Heart right ventricle (tissue), 16 donors: ENCODE measurements at places on chromosomes 16 and 17. TPM values are rescaled to one million over a fixed set of nuclear protein-coding genes. Genes with fewer than 3 reads are reported as not detected.

DNA sequence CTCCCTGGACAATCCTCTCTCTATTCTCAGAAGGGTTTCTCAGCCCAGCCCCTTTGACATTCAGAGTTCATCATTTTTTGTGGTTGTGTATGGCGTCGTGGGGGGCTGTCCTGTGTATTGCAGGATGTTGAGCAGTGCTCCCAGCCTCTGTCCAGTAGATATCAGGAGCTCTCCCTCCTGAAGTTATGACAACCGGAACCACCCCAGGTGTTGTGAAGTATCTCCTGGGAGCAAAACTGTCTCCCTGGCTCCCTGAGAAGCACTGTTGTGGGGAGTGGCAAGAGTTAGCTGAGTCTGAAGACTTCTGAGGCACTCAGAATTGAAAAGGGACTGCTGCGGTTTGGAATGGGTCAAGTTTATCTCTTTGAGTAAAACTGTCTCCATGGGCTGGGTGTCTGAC is 55.9 kb upstream of the MGAT5B start:
- no peak for DNase-seq

- no peak for DNase-seq
Observed at GRCh38 chr16:4933433-4933832, 3.5 kb downstream of the PPL start.

DNA sequence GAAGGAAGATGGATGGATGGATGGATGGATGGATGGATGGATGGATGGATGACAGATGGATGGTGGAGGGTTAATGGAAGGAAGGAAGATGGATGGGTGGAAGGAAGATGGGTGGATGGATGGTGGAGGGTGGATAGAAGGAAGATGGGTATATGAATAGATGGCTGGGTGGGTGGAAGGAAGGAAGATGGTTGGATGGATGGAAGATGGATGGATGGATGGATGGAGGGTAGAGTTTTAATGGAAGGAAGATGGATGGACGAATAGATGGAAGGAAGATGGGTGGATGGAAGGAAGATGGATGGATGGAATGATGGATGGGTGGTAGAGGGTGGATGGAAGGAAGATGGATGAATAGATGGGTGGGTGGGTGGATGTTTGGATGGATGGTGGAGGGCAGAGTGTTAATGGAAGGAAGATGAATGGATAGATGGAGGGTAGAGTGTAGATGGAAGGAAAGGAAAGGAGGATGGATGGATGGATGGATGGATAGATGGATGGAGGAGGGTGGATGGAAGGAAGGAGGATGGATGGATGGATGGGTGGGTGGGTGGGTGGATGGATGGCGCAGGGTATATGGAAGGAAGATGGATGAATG is 22.1 kb downstream of the MLYCD start:
- DNase-seq: no peak

DNA sequence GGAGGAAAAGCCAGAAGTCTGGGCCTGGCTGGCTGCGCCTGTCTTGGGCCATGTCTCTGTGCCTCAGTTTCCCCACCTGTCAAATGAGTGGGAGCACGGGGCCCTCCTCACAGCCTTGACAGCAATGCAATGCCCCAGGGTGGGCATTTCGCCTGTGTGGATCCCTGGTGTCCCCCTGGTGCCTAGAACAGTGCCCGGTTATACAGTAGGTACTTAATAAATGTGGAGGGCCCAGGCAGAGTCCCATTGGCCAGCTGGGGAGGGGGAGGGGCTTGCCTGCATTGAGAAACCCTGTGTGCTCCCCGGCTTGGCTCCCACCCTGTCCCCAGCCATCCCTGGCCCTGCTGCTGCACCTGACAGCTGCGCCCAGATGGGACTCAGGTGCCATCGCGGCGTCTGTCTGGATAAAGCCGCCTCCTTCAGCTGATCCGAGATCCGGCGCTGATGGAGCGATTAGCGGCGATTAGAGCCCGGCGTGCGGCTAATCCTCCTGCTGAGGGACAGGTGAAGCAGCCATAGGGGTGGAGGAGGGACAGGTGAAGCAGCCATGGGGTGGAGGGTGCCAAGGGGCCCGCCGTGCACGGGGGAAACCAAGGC is 12.4 kb downstream of the ZFPM1 start:
- DNase-seq: no peak

- no peak for DNase-seq
Observed at GRCh38 chr16:67459861-67460150, 21.2 kb downstream of the ATP6V0D1 start.

GRCh38 chr17:40517286-40517662 is 15.9 kb upstream of the TNS4 start:
- DNase-seq: no peak

DNA sequence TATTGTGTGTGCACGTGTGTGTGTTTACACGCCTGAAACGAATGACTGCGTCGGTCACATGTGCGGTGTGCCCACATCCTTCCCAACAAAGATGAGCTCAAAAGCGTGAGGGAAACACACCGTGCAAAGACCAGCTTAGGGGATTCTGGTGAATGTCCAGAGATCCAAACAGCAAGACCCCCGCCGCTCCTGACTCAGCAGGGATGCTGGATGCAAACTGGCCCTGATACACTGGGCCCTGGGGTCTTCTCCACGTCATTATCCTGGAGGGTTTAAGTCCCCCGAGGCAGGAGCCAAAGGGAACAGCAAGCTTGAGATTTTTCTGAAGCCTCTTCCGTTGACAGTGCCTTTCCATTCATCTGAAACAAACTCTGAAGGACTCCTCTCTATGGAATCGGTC is 59.2 kb downstream of the TBC1D16 start:
- DNase-seq: no peak

GRCh38 chr16:12410837-12411490 is 392.7 kb downstream of the CPPED1 start:
- DNase-seq: no peak

DNA sequence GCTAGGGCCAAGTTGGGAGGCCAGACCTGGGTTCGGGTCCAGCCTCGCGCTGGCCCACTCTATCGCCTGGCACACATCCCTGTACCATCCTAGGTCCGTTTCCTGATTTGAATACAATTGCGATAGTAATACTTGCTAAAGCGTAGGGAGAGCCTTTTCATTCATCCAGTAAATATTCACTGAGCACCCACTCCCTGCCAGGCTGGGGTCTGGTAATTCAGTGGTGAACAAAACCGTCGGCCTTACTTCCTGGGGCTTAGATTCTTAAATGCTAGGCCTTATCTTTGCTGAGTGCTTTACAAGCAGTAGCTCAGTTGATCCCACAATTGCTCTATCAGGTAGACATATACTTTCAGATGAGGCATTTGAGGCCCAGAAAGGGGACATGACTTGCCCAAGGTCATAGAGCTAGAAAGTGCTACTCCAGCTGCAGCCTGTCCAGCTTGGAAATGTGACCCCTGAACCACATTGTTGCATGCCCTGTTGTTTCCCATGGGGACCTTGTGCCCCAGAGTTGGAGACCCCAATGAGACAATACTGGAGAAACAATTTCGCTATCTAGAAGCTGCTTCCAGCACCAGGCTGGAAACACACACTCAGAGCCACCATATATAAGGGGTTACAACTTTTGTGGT is 691 bp downstream of the USB1 start:
- DNase-seq: no peak

DNA sequence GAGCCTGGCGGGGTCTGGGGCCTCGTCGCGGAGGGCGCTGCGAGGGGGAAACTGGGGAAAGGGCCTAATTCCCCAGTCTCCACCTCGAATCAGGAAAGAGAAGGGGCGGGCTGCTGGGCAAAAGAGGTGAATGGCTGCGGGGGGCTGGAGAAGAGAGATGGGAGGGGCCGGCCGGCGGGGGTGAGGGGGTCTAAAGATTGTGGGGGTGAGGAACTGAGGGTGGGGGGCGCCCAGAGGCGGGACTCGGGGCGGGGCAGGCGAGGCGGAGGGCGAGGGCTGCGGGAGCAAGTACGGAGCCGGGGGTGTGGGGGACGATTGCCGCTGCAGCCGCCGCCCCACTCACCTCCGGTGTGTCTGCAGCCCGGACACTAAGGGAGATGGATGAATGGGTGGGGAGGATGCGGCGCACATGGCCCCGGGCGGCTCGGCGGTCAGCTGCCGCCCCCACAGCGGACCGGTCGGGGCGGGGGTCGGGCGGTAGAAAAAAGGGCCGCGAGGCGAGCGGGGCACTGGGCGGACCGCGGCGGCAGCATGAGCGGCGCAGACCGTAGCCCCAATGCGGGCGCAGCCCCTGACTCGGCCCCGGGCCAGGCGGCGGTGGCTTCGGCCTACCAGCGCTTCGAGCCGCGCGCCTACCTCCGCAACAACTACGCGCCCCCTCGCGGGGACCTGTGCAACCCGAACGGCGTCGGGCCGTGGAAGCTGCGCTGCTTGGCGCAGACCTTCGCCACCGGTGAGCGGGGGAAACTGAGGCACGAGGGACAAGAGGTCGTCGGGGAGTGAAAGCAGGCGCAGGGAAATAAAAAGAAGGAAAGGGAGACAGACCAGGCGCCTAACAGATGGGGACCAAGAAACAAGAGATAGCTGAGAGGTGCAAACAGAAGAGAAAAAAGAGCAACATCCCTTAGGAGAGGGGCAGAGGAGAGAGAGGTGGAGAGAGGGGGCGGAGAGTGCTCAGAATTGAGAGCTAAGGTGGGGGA is at the start of gene PNMT:
Gene PNMT, plus strand, starts transcription at position 509 of the 980 bp plus-strand sequence. Its CDS starts 23 bp downstream, at position 532.
- peak; percentile 83 for DNase-seq

Gene PYY
- total RNA-seq: not detected

Gene NLGN2
- 7.6 TPM for total RNA-seq

Gene COL1A1
- 42.0 TPM for total RNA-seq

Gene PMFBP1
- not detected for total RNA-seq

Gene LMF1
- 6.8 TPM for total RNA-seq

Gene UNC45B
- total RNA-seq: 230 TPM
